ENCODE measurements at places on chromosomes 4 and X. TPM values are rescaled to one million over a fixed set of nuclear protein-coding genes. Genes with fewer than 3 reads are reported as not detected.

DNA sequence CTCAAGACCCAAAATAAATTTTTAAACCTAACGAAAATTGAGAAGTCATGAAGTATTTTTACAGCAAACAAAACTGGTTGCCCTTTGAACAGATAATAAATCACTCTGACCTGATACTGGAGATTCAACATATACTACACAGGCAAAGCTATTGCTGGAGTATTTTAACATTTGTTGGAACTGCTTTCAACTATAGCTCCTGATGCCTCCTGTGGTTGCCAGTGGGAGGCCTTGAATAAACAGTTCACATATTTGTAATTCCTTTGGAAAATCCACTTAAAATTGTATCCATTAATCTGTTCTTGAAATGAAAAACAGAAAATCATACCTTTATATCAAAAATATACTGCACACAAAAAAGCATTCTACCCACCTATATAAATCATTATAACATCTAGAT, 605.1 kb downstream of the KCTD8 start:
- no peak for DNase-seq

GRCh38 chr4:15144967-15145295, 142.7 kb downstream of the CPEB2 start:
- no peak for DNase-seq

DNA sequence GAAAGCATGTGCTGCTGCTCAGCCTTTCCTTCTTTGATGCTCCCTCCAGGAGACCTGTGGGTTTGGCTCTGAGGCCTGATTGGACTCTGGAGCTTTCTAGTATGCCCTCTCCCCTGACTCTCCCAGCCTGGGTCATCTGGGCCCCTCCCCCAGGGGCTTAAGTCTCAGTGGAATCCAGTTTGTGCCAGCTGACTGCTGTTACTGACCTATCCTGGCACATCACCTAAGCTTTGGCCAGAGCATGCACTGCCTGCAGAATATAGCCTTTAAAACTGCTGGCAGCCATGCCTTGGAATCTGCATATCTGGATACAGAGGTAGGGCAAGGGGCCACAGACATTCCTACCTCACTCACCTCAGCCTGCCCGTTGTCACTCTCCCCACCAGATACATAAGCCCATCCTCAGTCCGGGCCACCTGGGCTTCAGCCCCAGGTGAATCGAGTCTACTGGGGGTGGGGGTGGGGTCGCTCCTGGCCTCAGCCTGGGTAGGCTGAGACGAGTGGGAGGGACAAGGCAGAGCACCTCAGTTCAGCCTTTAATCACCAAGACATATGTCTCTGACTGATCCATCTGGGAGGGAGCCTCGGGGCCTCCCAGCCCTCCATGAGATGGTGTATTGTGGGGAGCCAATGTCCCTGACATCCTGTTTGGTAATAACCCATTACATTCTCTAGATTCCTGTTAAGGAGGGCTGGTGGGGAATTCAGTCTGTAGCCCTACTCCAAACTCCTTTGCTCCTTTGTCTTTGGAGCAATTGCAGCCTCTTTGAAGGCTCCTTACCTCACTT, 61.2 kb downstream of the STARD8 start:
- DNase-seq: no peak

DNA sequence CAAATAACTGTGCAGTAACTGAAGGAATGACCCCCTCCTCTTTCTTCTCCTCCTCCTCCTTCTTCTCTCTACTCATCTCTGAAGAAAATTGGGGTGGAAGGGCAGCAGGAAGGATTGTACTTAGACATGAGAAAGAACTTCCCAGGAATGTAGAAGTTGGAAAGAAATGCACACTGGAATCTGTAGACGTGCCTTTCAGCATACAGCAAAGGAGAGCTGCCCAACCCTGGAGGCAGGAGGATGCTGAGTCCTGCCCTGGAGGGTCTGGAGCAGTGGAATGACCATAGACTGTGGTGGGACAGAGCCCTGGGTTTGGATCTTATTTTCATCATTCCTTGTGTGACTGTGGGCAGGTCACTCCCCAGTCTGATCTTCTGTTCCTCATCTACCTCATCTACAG, 80.1 kb downstream of the PJA1 start:
- DNase-seq: no peak

DNA sequence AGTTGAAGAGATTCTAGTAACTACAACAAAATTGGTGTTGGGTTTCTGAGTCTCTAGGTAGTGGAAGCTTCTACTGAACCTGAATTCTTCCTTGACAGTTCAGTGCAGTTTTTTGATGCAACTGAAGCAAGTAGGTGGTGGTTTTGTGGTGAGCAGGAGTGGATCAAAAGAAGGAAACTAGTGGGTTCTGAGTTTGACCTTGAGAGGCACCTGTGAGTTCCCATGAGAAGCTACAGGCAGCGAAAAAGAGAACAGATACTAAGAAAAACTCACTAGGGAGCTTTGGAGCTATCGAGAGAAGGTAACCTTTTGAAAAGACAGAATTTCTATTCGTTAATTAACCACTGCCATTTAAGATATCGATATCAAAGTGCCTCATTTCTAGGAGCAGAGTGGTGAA, 145.2 kb downstream of the PDHA2 start:
- DNase-seq: peak; percentile 28

DNA sequence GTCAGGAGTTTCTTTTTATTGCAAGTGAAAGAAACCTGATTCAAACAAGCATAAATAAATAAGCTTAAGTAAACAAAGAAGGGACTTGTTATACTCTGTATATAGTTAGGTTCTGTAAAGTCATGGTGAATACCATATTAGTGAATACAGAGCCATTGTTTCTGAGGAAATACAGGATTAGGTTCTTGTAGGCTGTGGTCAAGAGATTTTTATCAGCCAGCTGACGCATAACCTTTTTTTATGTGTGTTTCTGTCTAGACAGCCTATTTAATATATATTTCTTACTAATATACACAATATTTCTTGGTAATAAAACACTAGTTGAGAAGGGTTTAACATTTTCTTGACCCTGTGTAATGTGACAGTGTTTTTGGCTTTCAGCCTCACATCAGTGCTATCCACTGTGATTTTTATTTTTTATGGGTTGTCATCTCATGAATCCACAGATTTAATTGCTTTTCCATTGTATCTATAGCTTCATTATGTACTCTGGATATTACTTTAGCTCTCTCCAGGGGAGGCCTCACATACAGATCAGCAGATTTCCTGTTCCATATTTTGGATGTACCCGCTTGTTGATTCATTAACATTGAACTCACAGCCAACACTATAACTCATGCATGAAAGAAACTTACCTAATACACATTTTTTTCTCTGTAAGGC, 8.0 kb downstream of the HERC3 start:
- DNase-seq: no peak

The AADAT gene
- 2.8 TPM for polyA plus RNA-seq

The ANOS1 gene
- polyA plus RNA-seq: not detected

The RBMXL3 gene
- polyA plus RNA-seq: not detected

The SPACA5 gene
- polyA plus RNA-seq: not detected

The MAGEA8 gene
- polyA plus RNA-seq: not detected

The CDS1 gene
- polyA plus RNA-seq: 5.7 TPM
